ENCODE measurements at places on chromosomes 6 and 20.

DNA sequence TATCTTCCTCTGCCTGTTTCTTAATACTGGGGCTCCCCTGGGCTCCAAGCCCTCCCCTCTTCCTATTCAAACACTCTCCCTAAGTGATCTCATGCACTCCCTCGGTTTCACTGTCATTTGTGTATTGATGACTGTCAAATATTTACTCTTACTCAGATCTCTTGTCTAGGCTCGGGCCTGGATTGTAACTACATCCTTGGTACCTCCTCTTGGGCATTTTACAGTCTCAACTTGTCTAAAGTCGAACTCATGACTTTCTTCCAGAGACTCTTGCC lies 189.4 kb upstream of the PRDM1 start:
- DNase-seq = no peak

- DNase-seq = peak; percentile 39
Measured at GRCh38 chr6:89952686-89953085, 58.4 kb downstream of the GJA10 start.

DNA sequence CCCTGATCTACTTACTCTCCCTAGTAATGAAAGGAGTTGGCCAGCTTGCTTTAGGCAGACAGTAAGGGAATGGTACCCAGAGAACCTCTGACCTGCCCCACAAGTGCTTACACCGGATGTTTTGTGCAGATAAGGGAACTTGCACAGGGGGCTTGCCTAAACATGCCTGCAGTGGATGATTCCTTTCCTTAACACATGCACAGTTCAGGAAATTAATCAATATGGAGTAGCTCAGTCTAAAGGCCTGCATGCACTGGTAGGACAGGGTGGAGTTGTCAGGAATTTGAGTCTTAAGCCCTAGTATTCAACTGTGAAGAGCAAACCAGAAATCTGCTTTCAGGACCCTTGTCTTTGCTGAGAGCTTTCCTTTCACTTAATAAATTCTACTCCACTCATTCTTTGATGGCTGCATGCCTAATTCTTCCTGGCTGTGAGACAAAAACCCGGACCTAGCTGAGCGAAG lies 3.9 kb upstream of the TRIM38 start:
- DNase-seq = no peak

DNA sequence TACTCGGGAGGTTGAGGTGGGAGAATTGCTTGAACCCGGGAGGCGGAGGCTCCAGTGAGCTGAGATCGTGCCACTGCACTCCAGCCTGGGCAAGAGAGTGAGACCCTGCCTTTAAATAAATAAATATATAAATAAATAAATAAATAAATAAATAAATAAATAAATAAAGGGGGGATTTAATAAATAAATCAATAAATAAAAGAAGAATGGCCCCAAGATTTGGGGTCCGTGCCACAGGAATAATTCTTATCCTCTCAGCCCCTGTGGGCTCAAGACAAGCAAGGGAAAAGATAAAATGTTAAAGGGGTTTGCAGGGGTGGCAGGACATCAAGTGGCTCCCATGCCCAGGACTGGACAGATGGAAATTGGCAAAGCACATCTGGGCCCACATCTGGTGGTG lies 31.2 kb upstream of the MDFI start:
- no peak for DNase-seq

- no peak for DNase-seq
Measured at GRCh38 chr6:106637051-106637716, 7.8 kb downstream of the QRSL1 start.

DNA sequence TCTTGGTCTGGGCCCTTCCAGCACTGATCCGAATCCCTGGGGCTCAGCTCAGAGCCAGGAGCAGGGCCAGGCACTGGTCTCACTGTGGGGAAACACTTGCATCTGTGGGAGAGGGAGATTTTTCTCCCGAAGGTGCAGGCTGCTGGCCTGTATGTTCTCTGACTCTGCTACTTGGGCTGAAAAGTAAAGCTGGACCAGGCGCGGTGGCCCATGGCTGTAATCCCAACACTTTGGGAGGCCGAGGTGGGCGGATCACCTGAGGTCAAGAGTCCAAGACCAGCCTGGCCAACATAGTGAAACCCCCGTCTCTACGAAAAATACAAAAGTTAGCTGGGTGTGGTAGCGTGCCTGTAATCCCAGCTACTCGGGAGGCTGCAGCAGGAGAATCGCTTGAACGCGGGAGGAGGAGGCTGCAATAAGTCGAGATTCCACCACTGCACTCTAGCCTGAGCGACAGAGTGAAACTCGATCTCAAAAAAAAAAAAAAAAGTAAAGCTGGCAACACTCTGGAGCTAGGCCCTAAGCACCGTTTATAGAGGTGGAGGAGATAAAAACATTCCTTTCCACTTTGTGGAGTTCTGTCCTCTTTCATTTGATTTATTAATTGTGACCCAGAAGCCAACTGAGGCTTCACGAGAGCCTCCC lies 41.7 kb downstream of the JPH2 start:
- no peak for DNase-seq

DNA sequence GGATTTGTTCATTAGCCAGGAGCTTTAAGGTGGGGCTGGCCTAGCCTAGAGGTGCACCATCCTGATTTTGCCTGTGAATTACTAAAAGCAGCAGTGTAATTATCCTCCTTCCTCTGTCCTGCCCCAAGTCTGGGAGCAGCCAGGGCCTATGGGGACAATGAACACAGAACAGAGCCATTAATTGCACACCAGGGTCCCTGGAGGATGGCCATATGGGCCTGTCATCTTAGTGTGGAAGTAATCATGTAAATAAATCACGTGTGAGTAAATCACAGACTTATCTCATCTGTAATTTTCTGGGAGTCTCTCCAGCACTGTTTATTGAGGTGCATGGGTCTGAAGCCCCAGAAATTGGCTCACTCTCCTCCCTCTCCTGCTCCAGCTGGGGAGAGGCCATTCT lies 176.3 kb downstream of the LRFN2 start:
- DNase-seq = no peak

GRCh38 chr6:7579851-7580250 lies 10.1 kb upstream of the SNRNP48 start:
- no peak for DNase-seq

DNA sequence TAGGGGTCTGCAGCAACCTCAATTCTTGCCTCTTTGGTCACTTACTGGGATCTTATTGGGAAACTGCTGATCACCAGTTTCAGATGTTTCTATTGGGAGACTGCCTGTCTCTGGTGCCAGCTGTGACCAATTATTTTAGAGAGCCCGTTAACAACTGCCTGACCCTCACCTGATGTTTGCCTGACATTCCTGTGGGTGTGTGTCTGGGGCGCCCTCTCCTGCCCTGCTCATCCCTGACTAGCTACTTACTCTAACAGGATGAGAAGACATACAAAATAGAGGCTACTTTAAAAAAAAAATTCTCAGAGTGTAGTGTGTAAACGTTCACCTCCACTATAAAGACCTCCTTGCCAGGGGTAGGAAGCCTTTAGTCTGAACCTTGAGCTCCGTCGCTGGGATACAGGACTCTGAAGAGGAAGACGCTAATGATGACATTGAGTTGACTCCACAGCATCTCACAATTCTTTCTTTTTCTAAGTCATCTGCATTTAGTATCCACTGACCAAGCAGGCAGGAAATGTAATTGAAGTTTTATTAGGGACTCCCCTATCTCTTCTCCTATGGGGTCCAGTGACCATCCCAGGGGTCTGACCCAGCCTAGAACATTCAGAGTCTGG lies 54.6 kb upstream of the DDR1 start:
- DNase-seq = no peak

DNA sequence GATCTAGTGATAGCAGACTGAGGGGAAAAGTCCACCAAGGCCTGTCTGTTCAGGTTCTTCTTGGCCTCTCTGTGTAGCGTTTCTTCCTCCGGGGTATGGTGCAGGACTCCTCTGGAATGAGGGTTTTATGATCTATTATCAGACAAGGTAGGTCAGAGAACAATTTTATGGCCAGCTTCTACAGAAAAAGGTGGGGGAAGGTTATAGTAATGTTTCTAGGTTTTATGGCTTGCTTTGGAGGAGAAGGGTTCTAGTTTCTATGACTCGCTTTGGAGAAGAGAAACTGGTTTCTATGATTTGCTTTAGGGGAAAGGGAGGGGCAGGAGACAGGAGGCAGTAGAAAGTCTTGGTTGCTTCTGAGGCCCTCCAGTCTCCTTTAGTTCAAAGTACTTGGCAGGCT lies 144.8 kb upstream of the LAMA2 start:
- no peak for DNase-seq

DNA sequence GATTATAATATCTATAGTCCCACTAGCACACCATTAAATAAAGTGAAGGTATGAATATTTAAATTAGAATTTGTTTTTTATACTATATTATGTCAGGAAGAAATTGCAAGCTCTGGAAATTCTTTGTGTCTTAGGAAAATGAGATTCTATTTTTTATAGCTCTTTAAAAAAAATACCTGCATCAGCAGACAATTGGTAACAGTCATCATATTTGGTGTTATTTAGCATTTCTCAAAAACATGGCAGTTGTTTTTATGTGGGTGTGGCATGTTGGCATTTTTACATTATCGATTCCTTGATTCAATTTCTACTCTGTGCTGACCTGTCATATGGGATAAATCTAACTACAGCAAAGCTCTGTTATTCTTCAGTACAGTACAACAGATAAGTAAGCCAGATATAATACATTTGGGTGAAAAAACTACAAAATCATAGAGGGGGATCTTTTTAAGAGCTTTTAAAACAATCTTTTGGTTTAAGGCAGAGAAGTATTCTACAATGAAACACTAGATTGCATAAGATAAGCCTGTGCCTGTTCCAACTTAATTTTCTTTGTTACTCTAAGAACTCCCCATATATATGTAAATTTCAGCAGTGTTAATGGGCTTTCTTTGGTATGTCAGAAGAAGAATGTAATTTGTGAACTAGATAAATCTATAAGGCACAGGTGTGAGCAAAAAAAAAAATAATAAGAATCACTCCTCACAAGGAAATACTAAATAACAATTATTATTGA lies 71.5 kb downstream of the LAMA2 start:
- no peak for DNase-seq

- DNase-seq = no peak
Measured at GRCh38 chr6:135411339-135411738, 86.2 kb downstream of the AHI1 start.

DNA sequence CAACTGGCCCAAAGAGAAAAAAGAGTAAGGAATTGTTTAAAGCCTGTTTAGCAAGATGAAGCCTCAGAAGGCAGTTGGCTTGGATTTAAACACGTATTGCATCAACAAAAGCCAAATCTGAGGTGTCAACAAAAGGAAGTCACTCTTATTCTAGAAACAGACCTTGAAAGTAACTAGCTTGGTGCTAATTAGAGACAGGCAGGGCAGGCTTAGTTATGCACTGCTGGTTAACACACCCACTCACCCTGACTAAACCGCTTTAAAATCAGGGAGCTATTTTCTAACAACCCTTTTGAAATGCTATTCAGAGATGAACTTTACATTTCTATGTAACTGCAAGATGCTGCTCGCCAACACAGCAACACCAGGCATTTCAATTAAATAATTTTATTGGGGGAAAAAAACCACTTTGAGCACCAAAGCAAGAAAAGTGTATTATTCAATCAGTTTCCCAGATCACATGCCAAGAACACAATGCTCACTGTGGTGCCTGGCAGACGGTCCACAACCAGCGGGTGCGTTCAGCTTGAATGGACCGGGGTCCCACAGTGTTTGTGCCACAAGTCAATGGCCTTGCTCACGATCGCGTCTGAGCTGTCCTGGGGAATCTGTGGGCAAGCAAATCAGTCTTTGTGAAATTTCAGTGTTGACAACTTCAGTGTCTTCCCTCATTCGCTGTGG lies 23.6 kb downstream of the TBC1D7 start:
- DNase-seq = no peak

- no peak for DNase-seq
Measured at GRCh38 chr20:4633780-4634179, 87.9 kb upstream of the PRND start.

DNA sequence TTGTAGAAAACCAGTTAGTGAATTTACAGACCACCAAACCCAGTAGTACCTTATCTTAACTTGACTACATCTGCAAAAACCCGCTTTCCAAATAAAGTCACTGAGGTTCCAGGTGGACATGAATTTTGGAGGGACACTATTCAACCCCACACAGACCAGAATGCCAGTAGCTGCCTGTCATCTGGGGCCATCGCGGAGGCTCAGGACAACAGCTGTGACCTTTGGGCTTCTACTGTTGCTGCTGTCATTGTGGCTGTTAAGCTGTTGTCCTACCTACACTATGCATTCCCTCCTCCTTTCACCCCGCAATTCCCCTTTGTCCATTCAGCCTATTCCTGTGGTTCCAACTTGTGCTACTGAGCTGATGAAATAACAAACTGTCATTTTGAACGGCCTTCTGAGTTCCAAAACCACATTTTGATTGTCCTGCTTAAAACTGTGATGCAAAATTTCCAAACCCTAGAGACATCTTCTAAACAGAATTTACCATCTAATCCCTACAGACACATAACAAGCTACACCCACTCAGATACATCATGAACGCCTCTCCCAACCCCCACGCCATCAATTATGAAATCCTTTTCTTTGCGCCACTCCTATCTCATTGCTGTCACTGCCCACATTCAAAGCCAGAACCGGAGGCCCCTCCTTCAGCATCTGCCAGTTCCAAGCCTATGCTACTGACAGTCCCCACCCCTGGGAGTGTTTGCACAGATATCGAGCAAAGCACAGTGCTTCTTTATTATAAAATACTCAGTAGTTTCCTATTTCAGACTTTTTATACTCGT lies 125.0 kb downstream of the C6orf118 start:
- DNase-seq = no peak

DNA sequence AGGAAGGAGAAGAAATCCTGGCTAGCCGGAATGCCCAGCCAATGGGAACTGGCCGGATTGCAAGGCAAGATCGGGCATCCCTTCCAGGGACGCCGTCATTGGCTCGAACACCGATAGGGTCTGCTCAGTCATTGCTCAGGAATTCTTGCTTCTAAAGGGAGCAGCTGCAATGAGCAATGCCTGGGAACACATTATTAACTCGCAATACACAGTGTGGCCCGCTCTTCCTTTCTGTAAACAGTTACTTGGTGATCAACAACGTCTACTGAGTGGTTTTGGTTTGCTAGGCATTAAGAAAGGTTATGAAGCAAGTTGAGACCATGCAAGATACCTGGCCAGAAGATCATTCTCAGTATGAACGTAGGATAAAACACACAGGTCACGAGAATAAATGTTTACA lies 165.4 kb upstream of the CITED2 start:
- DNase-seq = no peak

GRCh38 chr6:24719125-24719971 lies at the start of gene C6orf62:
Gene C6orf62, minus strand, starts transcription at chr6:24719154. Its CDS starts 486 bp downstream, at chr6:24718668.
- peak; percentile 26 for DNase-seq

DNA sequence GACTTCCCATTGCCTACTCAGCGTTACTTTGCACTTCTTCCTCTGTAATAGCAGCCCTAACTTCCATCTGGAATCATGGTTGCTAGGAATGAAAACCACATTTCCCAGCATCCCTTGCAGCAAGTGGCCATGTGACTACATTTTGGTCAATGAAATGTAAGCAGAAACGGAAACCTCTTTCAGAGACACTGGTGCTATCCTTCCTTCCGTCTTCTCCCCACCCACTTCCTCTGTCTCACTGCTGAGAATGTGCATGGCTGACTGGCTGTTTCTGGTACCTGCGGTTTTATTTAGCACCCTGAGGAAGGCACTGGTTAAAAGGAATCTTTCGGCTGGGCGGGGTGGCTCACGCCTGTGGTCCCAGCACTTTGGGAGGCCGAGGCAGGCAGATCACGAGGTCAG lies 107.4 kb downstream of the SCML4 start:
- peak; percentile 63 for DNase-seq

GRCh38 chr20:57609842-57610167 lies 10.4 kb downstream of the ZBP1 start:
- no peak for DNase-seq

GRCh38 chr20:47925593-47925992 lies 140.3 kb upstream of the SULF2 start:
- no peak for DNase-seq

GRCh38 chr6:169112483-169113320 lies 140.9 kb downstream of the THBS2 start:
- no peak for DNase-seq

All from stimulated activated CD8-positive, alpha-beta memory T cell treated with anti-CD3 and anti-CD28 coated beads, Interleukin-7, amount 100 ng/mL, for 4 hours (primary cell).